Stimulated activated CD4-positive, alpha-beta T cell treated with anti-CD3 and anti-CD28 coated beads, TNF-alpha, amount 100 ng/mL, for 1 hour (primary cell): ENCODE measurements at places on chromosomes 1 and 21.

GRCh38 chr1:22824466-22824865, 113.8 kb downstream of the EPHB2 start:
- DNase-seq: no peak

GRCh38 chr1:245416781-245417180, 262.0 kb downstream of the KIF26B start:
- no peak for DNase-seq

DNA sequence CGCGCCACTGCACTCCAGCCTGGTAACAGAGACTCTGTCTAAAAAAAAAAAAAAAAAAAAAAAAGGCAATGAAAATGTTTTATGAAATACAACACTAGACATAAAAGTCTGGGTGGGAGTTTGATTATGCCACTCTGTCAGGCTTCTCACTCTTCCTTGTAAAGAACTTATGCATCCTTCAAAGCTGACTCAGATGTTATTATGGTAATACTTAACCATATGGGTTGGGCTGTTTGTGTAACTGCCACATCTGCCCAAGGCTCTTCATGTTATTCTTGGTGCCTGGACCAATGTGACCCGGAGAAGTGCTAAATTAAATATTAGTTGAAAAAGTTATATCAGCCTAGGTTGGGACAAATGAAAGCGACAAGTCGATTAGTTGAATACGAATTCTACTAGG, 23.8 kb downstream of the FAM89A start:
- DNase-seq: no peak

GRCh38 chr1:45568421-45568820, 15.4 kb upstream of the NASP start:
- no peak for DNase-seq

GRCh38 chr1:25654109-25654660, 37.6 kb downstream of the MAN1C1 start:
- DNase-seq: no peak

- DNase-seq: no peak
These were observed 236.7 kb upstream of the KCTD3 start for GRCh38 chr1:215330426-215330825.
